ENCODE measurements at places on chromosomes 1 and 21.

GRCh38 chr1:73593804-73594203 lies 604.2 kb downstream of the LRRIQ3 start:
- no peak for DNase-seq

- peak; percentile 69 for DNase-seq
Observed at GRCh38 chr1:220748089-220748934, at the start of gene MTARC2. MTARC2 (plus strand) TSS chr1:220748322; CDS start chr1:220748532, 210 bp downstream.

DNA sequence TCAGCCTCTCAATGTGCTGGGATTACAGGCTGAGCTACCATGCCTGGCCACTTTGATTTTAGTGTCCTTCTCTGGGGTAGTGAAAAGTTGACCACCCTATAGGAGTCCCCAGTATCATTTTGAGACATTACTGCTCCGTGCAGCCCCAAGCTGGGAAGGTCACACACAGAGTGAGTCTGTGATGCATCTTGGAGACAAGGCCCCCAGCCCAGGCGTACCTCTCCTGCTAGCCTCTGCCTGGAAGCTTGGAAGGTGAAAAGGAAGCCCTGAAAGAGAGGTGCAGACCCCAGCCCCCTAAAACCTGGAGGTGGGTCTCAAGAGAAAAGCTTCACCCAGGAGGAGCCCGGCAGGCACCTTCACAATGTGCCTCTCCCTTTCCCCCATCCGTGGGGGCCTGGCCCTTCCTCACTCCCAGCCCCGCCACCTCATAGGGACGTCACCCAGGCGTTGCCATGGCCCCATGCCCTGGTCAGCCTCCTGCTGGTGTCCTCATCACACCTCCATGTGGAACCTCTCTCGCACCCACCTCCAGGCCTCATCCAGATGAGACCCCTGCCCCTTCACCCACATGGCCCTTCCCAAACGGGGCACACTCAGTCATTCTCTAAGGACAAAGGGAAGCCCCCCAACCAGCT lies 5.6 kb upstream of the ARF1 start:
- DNase-seq, result no peak

DNA sequence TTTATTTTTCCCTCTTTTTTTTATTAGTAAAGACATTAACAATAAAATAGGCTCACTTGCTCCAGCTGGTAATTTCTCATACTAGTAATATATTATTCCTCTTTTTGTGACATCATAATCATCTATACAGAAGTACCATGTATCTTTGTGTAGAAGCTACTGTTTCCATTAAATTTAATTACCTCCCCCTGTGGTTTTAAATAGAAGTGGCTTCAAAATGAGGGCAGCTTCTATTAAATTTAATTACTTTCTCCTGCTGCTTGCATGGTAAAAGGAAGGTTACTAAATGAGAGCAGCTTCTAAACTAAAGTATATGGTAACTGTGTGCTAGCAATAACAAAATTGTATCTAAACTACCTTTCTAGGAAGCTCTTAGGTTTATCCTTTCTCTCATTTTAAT lies 94.0 kb downstream of the DPYD start:
- peak; percentile 69 for DNase-seq

DNA sequence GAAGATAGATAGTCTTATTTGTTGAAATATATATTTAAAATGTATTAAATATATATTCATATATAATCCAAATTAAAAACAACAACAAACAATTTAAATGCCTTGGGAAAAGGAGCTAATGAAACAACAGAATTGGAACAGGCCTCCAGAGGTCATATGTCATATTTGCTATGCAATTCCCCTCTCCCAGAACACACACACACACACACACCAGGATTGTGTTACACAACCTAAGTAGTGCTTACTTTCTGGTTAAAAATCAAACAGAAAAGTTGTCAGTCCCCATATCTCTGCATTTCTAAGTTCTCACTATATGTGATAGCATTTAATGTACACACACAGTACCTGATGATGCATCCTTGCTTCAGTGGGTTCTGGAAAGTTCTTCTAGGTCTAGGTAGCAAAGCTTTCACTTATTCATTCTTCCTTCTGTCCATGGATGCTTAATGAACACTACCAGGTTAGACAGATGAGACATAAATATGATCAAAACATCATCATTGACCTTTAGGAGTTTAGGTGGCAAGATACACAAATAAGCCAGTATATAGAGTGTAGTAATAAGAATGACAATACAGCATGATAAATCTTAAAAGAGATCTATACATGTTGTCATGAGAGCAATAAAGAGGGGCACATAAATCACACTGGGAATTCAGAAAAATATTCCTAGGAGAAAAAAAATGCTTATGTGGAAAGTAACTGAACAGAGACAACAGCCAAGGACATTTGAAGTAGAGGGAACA lies 662.8 kb downstream of the PTPRC start:
- no peak for DNase-seq

DNA sequence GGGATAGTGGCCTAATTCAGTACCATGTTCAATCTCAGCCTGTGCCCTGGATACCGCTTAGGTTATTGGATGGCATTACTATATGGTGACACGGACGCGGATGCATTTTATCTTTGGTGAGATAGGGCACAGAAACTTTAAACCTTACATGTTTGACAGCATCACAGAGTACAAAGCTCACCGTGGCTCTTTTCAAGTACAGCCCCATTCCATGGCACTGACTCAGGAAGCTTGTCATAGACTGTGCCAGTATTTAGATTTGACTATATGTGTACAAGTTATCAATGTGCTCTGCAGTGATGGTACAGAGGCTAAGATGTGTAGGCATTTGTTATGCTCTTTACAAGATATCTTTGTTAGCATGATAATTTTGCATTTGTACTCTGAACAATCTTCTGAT lies 169.0 kb downstream of the RYR2 start:
- no peak for DNase-seq

GRCh38 chr1:9111357-9111691 lies 17.6 kb downstream of the GPR157 start:
- DNase-seq, result no peak

- no peak for DNase-seq
Observed at GRCh38 chr1:216215169-216215568, 208.1 kb downstream of the USH2A start.

DNA sequence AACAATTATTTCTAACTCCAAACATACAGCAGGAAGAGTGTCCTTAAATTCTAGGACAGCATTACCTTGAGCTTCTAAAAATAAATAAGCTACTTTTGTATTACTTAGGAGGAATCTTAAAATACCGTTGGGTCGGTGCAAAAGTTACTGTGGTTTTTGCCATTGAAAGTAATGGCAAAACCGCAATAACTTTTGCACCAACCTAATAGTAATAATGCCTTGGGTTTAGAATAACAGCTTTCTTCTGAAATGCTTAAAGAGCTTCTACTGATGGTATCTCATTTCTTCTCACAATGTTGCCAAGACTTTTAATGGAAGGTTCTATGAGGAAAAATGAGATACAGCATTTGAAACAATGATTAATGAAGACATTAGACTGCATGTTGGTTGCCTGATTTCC lies 179.9 kb downstream of the SEC16B start:
- no peak for DNase-seq

GRCh38 chr21:46475296-46475695 lies 16.6 kb downstream of the DIP2A start:
- DNase-seq, result no peak

DNA sequence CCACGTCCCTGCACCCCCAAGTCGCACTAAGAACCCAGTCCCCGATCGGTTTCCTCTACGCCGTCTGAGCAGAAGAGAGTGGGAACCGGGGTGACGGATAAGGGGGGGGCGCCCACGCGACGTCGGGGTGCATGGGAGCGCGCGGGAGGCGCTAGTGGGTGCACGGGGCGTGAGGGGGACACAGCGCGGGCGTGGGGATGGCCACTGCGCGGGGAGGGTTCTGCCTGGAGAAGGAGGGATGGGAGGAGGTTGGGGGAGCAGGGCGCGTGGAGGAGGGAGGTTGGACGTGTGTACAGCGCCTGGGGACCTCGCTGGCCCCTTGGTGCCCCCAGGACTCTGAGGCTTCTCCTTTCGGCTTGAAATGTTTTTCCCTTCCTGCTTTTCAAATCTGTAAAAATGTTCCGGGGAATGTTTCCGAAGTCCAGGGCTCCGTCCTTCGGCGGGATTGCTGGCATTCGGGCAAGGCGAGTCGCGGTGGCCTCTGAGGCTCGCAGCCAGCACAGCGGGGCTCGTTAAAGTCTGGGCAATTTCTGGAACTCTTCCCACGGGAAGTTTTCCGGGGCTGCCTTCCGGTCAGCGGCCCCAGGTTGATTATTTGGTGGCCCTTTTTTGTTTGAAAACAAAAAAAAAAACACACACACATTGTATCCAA lies 13.1 kb downstream of the RNF220 start:
- no peak for DNase-seq

DNA sequence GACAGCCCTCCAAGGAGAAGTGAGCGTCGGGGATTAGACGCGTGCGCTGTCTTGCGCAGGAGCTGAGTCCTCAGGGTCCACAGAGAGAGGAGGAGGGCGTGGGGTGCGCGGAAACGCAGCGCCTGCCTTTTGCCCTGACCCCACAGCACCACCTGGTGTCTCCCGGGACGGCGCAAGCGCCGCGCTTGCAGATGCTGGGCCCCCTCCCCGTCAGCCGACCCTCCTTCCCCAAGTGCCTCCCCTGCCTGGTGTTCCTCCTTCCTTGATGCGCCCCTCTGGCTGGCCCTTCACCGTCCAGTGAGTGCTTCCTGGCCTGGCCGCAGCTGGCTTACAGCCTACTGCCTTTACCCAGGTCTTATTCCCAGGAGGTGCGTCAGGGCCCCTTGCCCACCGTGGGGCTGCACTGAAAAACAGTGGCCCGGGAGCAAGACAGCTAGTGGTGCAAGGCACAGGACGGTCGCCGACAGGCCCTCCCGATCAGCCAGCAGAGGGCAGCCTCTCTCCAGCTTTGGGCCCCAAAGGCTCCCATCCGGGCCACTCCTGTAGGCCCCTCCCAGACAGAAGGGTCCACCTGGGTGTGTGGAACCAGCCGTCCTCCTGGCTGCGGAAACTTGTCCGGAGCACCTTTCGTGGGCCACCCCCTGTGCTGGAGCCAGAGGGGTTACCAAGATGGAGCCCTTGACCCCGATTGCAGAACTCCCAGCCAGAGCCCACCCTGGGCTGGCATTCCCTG lies 12.9 kb upstream of the PHLDA3 start:
- DNase-seq, result peak; percentile 81

GRCh38 chr1:184945678-184946412 lies 28.5 kb downstream of the NIBAN1 start:
- DNase-seq, result no peak

DNA sequence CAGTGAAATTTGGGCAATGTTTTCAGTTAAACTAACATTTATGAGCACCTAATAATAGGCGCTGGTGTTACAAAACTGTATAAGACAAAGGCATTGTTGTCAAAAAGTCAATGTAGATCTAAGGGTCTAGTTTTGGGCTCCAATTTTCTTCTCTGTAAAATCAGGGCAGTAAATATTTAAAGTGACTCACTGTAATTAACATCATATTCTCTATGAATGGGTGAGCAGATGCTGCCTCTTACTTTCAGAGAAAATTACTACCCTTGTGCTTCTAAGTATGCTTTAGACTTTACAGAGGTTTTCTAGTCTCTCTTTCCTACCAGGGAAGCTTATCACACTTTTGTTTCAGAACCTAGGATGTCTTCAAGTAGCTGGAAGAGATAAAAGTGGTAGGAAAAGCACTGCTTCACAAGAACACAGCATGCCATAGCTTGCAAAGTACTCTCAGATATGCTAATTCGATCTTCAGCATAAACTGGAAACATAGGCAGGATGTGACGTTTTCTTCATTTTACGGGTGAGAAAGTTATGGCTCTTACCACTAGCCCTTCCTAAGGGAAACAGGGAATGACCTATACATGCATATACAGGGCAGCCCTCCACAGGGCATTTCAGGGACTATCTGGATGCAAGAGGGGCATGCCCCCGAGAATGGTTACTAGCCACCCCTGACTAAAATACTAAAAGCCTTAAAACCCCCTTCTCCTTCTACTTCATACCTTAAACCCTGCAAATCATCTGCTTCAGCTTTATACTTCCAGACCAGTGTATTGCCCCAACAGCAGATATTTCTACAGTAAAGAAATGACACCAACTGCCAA lies 2.6 kb downstream of the C1orf116 start:
- no peak for DNase-seq

- DNase-seq, result no peak
Observed at GRCh38 chr1:60160141-60160540, 86.6 kb upstream of the C1orf87 start.

DNA sequence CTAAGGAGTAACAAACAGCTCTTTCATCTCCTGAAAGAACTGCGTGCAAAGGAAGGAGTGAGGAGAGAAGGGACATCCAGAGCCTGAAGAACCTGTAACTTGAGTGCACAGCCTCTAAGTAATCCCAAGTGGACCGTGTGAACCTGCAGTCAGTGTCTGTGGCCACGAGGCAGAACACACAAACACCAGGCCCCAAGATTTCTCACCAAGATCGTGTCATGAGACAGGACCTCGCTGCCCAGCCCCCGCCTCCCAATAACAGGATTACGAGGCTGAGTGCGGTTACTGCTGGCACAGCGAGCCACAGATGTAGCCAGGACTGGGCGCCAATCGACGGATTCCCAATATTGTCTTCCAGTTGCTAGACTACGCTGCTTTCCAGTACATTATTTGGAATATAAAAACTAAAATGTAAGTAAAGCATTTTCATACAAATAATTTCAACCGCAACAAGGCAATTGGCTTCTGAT lies 101.3 kb upstream of the SLC25A33 start:
- DNase-seq, result no peak

DNA sequence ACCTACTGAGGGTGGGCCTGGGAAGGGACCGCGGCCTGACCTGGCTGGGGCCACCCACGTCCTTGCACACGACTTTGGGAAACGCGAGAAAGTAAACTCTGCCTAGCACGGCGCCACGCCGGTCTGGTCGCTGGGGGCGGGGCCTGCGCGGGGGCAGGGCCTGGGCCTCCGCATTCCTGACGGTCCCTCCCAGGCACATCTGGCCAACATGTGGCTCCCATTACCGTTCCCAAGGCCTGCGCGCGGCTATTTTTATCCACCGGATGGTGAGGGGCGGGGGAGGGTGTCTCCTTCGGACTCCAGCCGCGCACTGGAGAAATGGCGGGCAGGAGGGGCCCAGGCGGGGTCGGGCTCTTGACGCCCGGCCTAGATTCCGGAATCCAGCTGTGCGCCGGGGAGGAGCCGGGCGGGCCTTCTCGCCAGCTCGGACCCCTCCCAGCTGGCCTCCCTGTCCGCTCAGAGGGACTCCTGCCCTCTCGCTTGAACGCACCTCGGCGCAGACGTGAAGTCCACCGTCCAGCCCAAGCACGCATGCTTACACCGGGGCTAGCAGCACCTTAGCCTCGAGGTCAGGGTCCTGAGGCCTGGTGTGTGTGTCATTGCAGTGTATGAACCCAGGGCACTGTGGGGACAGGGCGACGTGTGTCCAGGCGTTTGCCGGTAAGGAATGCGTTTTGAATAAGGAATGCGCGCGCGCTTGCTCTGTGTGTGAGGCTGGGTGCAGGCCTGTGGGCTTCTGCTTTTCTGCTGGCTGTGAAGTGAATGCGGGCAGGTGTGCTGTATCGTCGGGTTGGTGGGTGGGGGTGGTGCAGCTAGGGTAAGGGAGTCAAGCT lies 2.1 kb downstream of the EVA1B start:
- no peak for DNase-seq

- DNase-seq, result no peak
Observed at GRCh38 chr21:36035381-36035791, 24.9 kb downstream of the SETD4 start.

GRCh38 chr1:222331340-222331739 lies 216.6 kb downstream of the HHIPL2 start:
- no peak for DNase-seq
